ENCODE measurements at places on chromosomes 16 and 17.

DNA sequence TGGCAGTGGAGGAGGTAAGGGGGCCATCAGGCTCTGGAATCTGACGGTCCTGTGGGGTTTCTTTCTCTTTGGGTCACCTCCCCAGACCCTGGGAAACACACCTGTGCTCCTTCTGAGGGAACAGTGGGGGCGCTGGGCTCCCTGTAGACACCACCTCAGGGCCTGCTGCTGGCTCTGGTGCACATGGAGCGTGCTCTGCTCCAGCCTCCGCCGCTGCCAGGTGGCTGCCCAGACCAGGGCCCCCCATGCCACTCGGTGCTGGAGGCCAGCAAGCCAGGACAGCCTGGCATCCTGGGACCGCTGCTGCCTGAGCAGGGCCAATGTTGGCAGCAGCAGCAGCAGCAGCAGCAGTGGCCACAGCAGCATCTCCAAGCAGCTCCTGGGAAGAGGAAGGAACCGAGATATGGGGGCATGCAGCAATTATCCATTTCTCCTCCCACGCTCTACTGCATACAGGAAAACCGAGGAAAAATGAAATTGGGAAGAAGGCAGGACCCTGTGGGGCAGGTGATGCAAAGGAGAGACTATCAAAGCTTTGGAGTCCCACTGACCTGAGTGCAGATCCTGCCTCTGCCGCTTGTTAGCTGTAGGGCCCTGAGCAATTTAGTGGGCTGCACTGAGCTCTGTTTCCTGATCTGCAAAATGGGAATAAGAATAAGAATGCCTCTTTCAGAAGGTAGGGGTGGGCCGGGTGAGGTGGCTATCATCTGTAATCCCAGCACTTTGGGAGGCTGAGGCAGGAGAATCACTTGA lies 902 bp downstream of the GHDC start:
- DNase-seq: no peak

GRCh38 chr17:49218941-49219913 lies 8.7 kb downstream of the ABI3 start:
- no peak for DNase-seq

GRCh38 chr16:71807905-71808592 lies 585 bp downstream of the AP1G1 start:
- no peak for DNase-seq

- no peak for DNase-seq
These were observed 22.8 kb downstream of the UBALD1 start for GRCh38 chr16:4591706-4592470.

- DNase-seq: no peak
These were observed 33.3 kb downstream of the RPH3AL start for GRCh38 chr17:319266-319665.

- DNase-seq: no peak
These were observed 3.4 kb downstream of the C1QTNF1 start for GRCh38 chr17:79027274-79027924.

DNA sequence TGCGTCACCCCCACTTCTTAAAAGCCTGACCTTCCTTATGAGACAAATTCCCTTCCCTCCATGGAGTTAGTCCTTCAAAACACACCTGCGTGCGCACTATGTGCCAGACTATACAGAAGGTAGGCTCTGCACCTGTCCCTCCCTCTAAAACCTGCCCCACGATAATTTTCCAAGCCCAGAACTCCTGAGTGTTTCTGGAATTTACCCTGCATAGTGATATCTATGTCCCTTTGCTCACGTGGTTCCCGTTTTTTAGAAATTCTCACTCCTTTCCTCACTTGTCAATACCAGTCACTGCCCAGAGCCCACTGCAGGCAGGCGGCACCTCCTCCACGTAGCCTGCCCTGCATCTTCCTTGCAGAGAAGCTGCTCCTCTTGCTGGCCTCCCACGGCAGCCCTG lies 82.2 kb downstream of the SLC6A2 start:
- DNase-seq: no peak

GRCh38 chr17:55587608-55588139 lies 76.4 kb upstream of the SMIM36 start:
- no peak for DNase-seq

DNA sequence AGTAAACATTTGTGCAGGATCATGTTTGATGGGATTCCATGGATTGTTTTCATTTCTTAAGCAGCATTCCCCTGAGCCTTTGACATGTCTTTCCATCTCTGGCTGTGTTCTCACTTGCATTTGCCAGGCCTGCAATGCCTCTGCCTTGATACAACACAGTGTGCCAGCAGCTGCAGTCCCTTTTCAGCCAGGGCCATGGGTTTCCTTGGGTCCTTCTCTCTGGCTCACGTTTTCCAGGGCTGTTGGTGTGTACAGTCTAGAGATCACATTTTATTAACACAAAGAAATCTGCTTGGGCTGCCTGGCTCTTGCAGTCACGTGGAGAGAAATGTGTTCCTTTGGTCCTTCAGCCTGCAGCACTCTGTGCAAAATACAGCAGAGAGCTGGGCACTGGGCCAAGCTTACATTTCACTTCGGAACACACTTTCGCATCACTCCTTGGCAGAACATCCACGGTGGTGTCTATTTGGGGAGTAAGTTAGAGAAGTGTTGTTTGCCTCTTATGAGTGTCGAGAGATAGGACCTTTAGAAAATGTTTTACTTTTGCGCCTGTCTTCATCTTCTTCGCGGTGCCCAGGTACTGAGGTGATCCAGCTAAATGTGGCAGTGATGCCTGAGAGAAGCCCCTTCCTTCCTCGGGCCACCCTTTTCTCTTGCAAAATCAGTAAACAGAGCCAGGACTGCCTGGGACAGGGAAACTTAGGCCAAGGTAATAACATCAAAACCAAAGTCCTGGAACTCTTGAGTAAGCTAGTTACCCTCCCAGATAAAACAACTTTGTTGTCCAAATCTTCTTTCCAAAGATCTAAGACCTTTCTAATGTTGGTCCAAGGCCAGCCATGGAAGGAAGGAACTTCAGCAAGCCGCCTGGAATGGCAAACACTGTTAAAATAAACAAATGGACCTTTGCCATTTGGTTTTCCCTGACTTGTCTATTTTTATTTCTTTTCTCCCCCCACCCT lies 20.9 kb downstream of the HLF start:
- DNase-seq: no peak

GRCh38 chr16:29988346-29989075 lies 6.9 kb downstream of the HIRIP3 start:
- DNase-seq: no peak

DNA sequence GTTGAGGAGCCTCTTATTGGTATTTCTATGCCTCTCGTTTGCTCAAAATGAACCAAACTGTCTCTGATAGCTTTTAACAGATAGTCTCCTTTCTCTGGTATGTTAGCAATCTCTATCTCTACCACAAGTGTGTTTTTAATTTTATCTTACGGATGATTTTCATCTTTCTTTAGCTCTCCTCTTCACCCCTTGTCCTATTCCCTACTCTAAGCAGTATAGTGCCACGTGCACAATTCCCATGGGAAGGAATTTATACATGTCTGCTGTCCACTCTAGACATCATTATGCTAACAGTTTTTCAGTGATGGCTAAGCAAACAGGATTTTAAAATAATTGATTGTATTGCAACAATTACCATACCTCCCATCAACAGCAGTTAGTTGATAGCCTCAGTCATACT lies 177.3 kb downstream of the CYB561 start:
- DNase-seq: no peak

- DNase-seq: no peak
These were observed 5.5 kb downstream of the SERPINF1 start for GRCh38 chr17:1767358-1767757.

DNA sequence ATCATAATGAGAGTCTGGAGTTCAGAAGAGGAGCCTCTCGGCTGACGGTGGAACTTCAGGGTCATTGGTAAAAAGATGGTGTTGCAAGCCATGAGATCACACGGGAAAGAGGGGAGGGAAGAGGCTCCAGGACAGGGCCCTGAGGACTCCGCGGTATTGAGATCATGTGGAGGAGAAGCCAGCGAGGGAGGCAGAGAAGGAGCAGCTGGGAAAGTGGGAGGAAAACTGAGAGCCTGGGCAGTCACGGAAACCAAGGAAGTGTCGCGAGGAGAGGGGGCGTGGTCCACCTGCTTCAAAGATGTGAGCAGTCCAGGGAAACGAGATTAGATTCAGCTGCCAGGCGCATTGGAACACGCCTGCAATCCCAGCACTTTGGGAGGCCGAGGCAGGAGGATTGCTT lies 27.7 kb upstream of the SBK1 start:
- DNase-seq: no peak

Data from NCI-H524 treated with DMSO at 0.1 percent for 48 hours (cell line).